Ascending aorta (tissue), 2 donors: ENCODE measurements at places on chromosomes 1 and 21.
A peak's percentile ranks its signal among the peaks of the same experiment; 100 is the strongest.

GRCh38 chr1:185453496-185454192, 136.6 kb upstream of the IVNS1ABP start:
- no peaks in the 10 kb centered on the region for H3K36me3 ChIP-seq
- H3K4me1 ChIP-seq = no peaks in the 10 kb centered on the region
- H3K27me3 ChIP-seq = no peaks in the 10 kb centered on the region
- DNase-seq = no peak
- no peak overlapping the region for H3K27ac ChIP-seq

DNA sequence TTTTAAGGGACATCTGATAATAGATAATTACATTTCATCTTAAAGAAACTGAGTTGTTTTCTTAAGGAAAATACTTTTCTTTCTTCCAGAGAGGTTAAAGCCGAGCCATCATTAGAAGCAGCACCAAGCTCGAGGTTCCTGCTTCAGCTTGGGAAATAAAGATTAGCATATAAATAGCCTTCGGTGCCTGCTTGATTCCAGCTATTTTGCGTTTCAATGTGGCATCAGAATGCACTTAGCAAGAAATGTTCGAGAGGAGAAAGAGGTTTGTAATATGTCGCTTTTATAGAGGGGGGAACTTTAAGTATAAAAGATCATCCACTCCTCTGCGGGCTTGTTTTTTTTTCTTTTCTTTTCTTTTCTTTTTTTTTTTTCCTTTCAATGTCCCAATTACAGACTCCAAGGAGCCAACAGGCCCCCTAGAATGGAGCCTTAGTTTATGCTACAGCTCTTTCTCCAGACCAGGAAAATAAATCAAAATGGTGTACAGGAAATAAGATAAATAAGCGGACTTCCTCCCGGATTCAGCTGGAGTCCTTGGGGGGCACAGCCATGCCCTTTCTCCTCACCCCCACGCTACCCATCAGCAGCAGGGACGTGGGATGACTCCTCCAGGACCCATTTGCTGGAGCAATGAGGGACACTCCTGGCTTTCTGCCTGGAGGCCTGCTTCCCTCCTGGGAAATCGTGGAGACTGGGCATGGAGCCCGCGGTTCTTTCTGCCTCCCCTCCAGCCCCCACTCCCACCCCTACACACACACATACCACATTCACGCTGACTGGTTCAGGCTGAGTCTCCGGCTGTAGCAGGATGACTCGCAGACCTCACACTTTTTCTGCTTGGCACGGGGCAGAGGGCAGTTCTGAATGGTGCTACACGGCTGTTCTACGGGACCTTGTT, 131.6 kb downstream of the RRAGC start:
- H3K27ac ChIP-seq = no peak overlapping the region
- H3K4me1 ChIP-seq = peaks cover 8% of the 10 kb centered on the region
- DNase-seq = no peak
- H3K4me3 ChIP-seq = peak overlapping the region; percentile 29
- no peaks in the 10 kb centered on the region for H3K36me3 ChIP-seq

DNA sequence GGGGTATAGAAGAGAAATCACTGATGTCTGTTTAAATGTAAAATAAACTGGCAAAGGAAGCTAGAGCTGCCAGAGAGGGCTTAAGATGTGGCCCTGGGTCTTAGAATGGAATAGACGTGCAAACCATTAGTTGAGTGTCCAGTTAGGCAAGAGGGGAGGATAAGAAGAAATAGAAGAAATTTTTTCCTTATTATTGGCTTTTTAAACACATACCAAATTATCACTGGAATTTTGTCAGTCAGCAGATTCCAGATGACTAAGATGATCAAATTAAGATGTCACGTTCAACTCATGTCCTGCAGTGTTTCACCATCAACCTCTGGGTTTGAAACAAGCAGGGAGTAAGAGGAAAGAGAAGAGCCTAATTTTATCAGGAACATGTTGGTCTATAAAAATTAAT, 71.6 kb upstream of the C1orf21 start:
- no peaks in the 10 kb centered on the region for H3K27me3 ChIP-seq
- H3K27ac ChIP-seq = no peak overlapping the region
- no peaks in the 10 kb centered on the region for H3K4me1 ChIP-seq

DNA sequence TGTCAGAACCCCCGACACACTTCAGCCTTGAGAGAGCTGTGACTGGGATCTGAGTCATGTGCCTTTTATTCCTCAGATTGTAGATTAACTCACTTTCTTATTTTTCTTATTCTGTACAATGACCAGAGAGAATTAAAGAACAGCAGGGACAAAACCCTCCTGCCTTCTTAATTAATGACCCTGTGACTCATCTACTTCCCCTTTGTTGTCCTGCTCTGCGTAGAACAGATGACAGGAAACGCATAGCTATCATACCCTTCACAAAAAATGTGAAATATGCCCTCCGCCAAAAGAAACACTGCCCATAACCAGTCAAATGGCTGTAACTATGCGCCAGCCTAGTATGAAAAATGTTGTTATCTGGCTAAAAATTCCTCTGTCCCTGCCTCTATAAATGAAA, 9.1 kb upstream of the PADI2 start:
- peak overlapping the region; percentile 63 for H3K27ac ChIP-seq
- no peak overlapping the region for H3K4me3 ChIP-seq
- DNase-seq = no peak
- H3K36me3 ChIP-seq = no peaks in the 10 kb centered on the region
- H3K27me3 ChIP-seq = no peaks in the 10 kb centered on the region
- H3K4me1 ChIP-seq = peaks cover 23% of the 10 kb centered on the region

GRCh38 chr1:63883494-63884235, 109.8 kb downstream of the ROR1 start:
- no peak for DNase-seq
- H3K4me3 ChIP-seq = no peak overlapping the region
- peaks cover 46% of the 10 kb centered on the region for H3K4me1 ChIP-seq
- no peak overlapping the region for H3K27ac ChIP-seq

DNA sequence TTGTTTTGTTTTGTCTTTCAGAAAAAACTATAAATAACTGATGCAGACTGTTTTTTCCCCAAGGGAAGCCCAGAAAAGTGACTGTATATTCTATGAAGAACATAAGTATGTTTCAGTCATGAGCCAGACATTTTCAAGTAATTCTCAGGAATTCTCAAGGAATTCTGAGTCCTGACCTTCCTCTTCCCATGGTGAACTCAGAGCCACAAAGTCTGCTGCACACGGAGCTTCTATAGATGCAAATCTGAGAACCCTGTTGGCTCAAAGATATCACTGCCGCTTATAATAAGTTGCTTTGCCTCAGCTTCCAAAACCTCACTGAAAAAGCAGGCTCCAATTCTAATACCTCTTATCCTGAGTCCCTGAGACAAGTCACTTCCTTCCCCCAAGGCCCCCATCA, 418.5 kb upstream of the RUNX1 start:
- no peaks in the 10 kb centered on the region for H3K36me3 ChIP-seq
- no peak for DNase-seq
- H3K4me1 ChIP-seq = no peaks in the 10 kb centered on the region
- no peak overlapping the region for H3K27ac ChIP-seq

GRCh38 chr1:22646384-22646783, 3.0 kb downstream of the C1QC start:
- no peak overlapping the region for H3K27ac ChIP-seq
- H3K4me1 ChIP-seq = no peaks in the 10 kb centered on the region
- H3K4me3 ChIP-seq = no peak overlapping the region

GRCh38 chr1:96331596-96331995, 390.0 kb upstream of the PTBP2 start:
- H3K4me3 ChIP-seq = no peak overlapping the region
- H3K36me3 ChIP-seq = no peaks in the 10 kb centered on the region
- no peaks in the 10 kb centered on the region for H3K4me1 ChIP-seq

- peak overlapping the region; percentile 49 for H3K27ac ChIP-seq
- no peaks in the 10 kb centered on the region for H3K4me1 ChIP-seq
- no peaks in the 10 kb centered on the region for H3K36me3 ChIP-seq
- DNase-seq = no peak
- H3K27me3 ChIP-seq = no peaks in the 10 kb centered on the region
- H3K4me3 ChIP-seq = no peak overlapping the region
These were observed 11.5 kb downstream of the PLEKHA6 start for GRCh38 chr1:204348242-204348641.

GRCh38 chr1:206782448-206782847, 10.2 kb upstream of the IL10 start:
- H3K4me1 ChIP-seq = no peaks in the 10 kb centered on the region
- no peaks in the 10 kb centered on the region for H3K36me3 ChIP-seq
- H3K27ac ChIP-seq = no peak overlapping the region
- H3K27me3 ChIP-seq = no peaks in the 10 kb centered on the region
- no peak overlapping the region for H3K4me3 ChIP-seq
- DNase-seq = no peak

DNA sequence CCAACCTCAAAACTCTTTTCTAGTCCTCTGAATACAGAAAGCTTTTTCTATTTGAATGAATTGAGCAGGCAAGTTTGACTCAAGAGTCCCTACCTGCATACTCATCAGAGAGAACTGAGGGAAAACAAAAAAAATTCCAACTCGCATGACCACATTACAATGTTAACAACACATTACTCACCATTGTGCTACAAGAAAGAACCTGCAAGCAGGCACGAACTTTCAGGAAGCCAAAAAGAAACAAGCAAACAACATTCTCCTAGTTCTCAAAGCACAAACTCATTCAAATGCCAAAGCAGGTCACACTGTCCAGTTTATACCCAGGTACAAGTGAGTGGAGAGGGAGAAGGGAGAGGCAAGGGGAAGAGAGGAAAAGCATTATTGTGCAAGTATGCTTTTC, 14.6 kb downstream of the OTUD7B start:
- H3K4me3 ChIP-seq = no peak overlapping the region
- no peak for DNase-seq
- H3K4me1 ChIP-seq = peaks cover 32% of the 10 kb centered on the region
- H3K27me3 ChIP-seq = no peaks in the 10 kb centered on the region

DNA sequence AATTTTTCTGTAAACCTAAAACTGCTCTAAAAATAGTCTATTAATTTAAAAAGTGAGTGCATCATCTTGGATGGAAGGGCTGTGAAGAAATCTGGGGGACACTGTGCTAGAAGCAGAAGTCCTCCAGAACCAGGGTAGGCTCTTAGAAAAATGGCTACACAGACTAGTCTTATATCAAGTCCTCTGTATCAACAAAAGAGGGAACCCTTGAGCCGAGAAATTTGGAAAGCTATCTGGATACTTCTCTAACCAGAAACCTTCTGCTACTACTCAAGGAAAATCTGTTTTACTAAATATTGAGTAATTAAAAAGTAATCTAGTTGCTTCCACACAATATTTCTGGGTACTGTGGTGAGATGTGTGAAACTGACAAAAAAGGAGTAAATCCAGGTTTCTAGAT, 92.1 kb downstream of the WDR3 start:
- DNase-seq = no peak
- no peaks in the 10 kb centered on the region for H3K4me1 ChIP-seq

GRCh38 chr1:184930645-184931044, 43.7 kb downstream of the NIBAN1 start:
- H3K4me1 ChIP-seq = no peaks in the 10 kb centered on the region
- DNase-seq = no peak
- no peak overlapping the region for H3K27ac ChIP-seq

DNA sequence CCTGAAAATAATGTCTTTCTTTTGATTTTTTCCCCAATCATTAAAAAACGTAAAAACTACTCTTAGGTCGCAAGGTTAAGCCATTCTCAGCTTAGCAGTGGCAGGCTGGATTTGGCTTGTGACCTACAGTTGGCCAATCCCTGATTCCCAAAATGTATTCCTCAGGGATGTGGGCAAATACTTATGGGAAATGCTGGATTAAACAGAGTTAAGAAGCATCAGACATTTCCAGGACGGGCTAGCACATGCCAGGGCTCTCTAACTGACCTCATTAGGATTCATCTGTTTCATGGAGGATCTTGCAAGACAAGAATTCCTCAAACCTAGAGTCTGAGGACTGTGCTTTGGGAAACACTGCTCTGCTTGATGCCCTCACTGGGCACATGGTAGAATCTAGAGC, 982 bp upstream of the IL24 start:
- H3K27ac ChIP-seq = no peak overlapping the region
- no peak for DNase-seq
- H3K36me3 ChIP-seq = no peaks in the 10 kb centered on the region

DNA sequence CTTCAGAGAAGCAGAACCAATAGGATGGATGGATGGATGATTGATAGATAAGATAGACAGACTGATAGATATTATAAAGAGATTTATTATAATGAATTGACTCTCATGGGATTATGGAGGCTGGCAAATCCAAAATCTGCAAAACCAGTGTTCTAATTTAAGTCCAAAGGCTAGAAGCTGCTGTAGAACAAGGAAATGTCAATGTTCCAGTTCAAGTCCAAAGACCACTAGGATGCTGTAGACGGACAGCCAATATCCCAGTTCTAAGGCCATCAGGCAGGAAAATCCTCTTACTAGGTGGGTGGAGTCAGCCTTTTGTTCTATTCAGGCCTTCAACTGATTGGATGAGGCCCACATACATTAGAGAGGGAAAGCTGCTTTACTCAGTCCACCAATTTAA, 4.1 kb upstream of the SLC44A3 start:
- H3K27ac ChIP-seq = no peak overlapping the region
- H3K36me3 ChIP-seq = no peaks in the 10 kb centered on the region
- H3K4me1 ChIP-seq = no peaks in the 10 kb centered on the region
- DNase-seq = no peak
- H3K27me3 ChIP-seq = no peaks in the 10 kb centered on the region

DNA sequence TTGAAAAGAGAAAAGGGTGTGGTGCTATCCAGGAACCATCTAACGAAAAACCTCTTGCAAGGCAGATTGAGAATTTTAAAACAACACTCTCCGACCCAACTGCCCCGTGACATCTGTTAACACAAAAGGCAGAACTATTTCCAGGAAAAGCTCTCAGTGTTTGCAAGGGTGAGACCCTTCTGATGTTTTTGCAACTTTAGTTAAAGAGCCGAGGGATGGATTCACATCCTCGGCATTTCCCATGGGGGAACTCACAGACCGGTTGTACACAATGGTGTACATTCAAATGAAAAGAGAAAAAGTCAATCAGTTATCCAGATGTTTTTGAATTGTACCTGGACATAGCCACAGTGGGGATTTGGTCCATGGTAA, 120.0 kb downstream of the NGF start:
- H3K27ac ChIP-seq = no peak overlapping the region
- DNase-seq = no peak
- H3K27me3 ChIP-seq = no peaks in the 10 kb centered on the region
- no peaks in the 10 kb centered on the region for H3K36me3 ChIP-seq

GRCh38 chr1:216014086-216014485, 409.2 kb downstream of the USH2A start:
- no peak for DNase-seq
- no peaks in the 10 kb centered on the region for H3K4me1 ChIP-seq
- no peak overlapping the region for H3K4me3 ChIP-seq
- no peaks in the 10 kb centered on the region for H3K36me3 ChIP-seq
- no peaks in the 10 kb centered on the region for H3K27me3 ChIP-seq

GRCh38 chr1:3066250-3066711, 2.7 kb upstream of the PRDM16 start:
- no peaks in the 10 kb centered on the region for H3K27me3 ChIP-seq
- peaks cover 6% of the 10 kb centered on the region for H3K4me1 ChIP-seq
- H3K4me3 ChIP-seq = peak overlapping the region; percentile 95
- H3K36me3 ChIP-seq = no peaks in the 10 kb centered on the region
- peak; percentile 85 for DNase-seq
